ENCODE measurements at places on chromosomes 6 and 20. TPM values are rescaled to one million over a fixed set of nuclear protein-coding genes. Genes with fewer than 3 reads are reported as not detected.

HMGN4 gene
- 70.5 TPM for total RNA-seq

SLC25A27 gene
- 24.1 TPM for total RNA-seq

KDM1B gene
- total RNA-seq: 19.6 TPM

EYS gene
- total RNA-seq: 3.7 TPM

TMEM200A gene
- 10.1 TPM for total RNA-seq

All from motor neuron (in vitro differentiated cells).